ENCODE measurements at places on chromosomes 4 and X. TPM values are rescaled to one million over a fixed set of nuclear protein-coding genes. Genes with fewer than 3 reads are reported as not detected.

XPNPEP2 gene
- 0.26 TPM for polyA plus RNA-seq

RBMXL3 gene
- not detected for polyA plus RNA-seq

SPINK2 gene
- polyA plus RNA-seq: 7.1 TPM

SHISA3 gene
- 0.53 TPM for polyA plus RNA-seq

GAGE12H gene
- not detected for polyA plus RNA-seq

NDP gene
- not detected for polyA plus RNA-seq

SLC34A2 gene
- polyA plus RNA-seq: not detected

PNCK gene
- polyA plus RNA-seq: not detected

RAP1GDS1 gene
- 37.9 TPM for polyA plus RNA-seq

ADH1B gene
- not detected for polyA plus RNA-seq

FRAS1 gene
- not detected for polyA plus RNA-seq

G3BP2 gene
- 87.9 TPM for polyA plus RNA-seq

CENPE gene
- 0.49 TPM for polyA plus RNA-seq

NIPAL1 gene
- polyA plus RNA-seq: not detected

FHIP1A gene
- not detected for polyA plus RNA-seq

DCAF12L2 gene
- polyA plus RNA-seq: not detected

PLXNA3 gene
- 2.7 TPM for polyA plus RNA-seq

RNF175 gene
- polyA plus RNA-seq: not detected

MAGEB2 gene
- not detected for polyA plus RNA-seq

AVPR2 gene
- polyA plus RNA-seq: not detected

PHEX gene
- 0.11 TPM for polyA plus RNA-seq

TRO gene
- polyA plus RNA-seq: 0.06 TPM

IL15 gene
- 8.2 TPM for polyA plus RNA-seq

NAP1L2 gene
- 0.38 TPM for polyA plus RNA-seq

L1CAM gene
- 1.8 TPM for polyA plus RNA-seq

LDOC1 gene
- 6.7 TPM for polyA plus RNA-seq

GAB3 gene
- polyA plus RNA-seq: 3.0 TPM

PCSK1N gene
- 0.51 TPM for polyA plus RNA-seq

XAGE2 gene
- polyA plus RNA-seq: not detected

GASK1B gene
- 0.30 TPM for polyA plus RNA-seq

GAK gene
- polyA plus RNA-seq: 74.7 TPM

BCORL1 gene
- 3.2 TPM for polyA plus RNA-seq

IL3RA gene
- polyA plus RNA-seq: 0.66 TPM

FGF13 gene
- polyA plus RNA-seq: 0.29 TPM

ADAM29 gene
- 0.59 TPM for polyA plus RNA-seq

RTL3 gene
- not detected for polyA plus RNA-seq

CLDN22 gene
- polyA plus RNA-seq: not detected

BEND2 gene
- polyA plus RNA-seq: 0.24 TPM

NDST3 gene
- polyA plus RNA-seq: not detected

EDNRA gene
- not detected for polyA plus RNA-seq

TAF7L gene
- not detected for polyA plus RNA-seq

PCDH18 gene
- polyA plus RNA-seq: not detected

CNGA1 gene
- not detected for polyA plus RNA-seq

IQSEC2 gene
- polyA plus RNA-seq: not detected

GNRHR gene
- not detected for polyA plus RNA-seq

DRD5 gene
- polyA plus RNA-seq: not detected

PCDH7 gene
- not detected for polyA plus RNA-seq

ZFP42 gene
- not detected for polyA plus RNA-seq

TRIM75 gene
- not detected for polyA plus RNA-seq

KIAA1210 gene
- polyA plus RNA-seq: not detected

EGFL6 gene
- not detected for polyA plus RNA-seq

NMU gene
- polyA plus RNA-seq: 0.53 TPM

CCDC160 gene
- not detected for polyA plus RNA-seq

NLGN4X gene
- not detected for polyA plus RNA-seq

SMPX gene
- polyA plus RNA-seq: not detected

Data from IgD-negative memory B cell (primary cell).